ENCODE measurements at places on chromosomes 4 and X. TPM values are rescaled to one million over a fixed set of nuclear protein-coding genes. Genes with fewer than 3 reads are reported as not detected.

Gene GAGE12F
- total RNA-seq, result not detected

Gene CFAP99
- total RNA-seq, result not detected

Gene MED28
- 22.8 TPM for total RNA-seq

Gene AMBN
- total RNA-seq, result not detected

Gene HCCS
- total RNA-seq, result 9.4 TPM

Gene COL25A1
- 2.8 TPM for total RNA-seq

Gene CSN1S1
- 2.9 TPM for total RNA-seq

Gene PDLIM3
- 25.3 TPM for total RNA-seq

Gene SAGE1
- total RNA-seq, result not detected

Gene BEX5
- 3.3 TPM for total RNA-seq

Gene FAM53A
- 4.6 TPM for total RNA-seq

Gene DUX4
- not detected for total RNA-seq

Gene CFI
- total RNA-seq, result 56.5 TPM

Gene UGT2A3
- total RNA-seq, result not detected

DNA sequence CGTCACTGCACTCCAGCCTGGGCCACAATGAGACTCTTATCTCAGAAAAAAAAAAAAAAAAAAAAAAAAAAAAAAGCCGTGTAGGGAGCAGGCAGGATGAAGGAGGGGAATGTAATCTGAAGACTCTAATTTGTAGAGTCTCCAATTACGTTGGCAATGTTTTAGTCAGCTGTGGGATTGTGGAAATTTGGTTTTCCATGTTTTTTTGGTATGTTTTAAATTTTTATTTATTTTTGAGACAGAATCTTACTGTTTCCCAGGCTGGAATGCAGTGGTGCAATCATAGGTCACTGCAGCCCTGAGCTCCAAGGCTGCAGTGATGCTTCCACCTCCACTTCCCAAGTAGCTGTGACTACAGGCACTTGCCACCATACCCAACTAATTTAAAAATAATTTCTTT is 56.5 kb downstream of the NSD2 start:
- no peak for DNase-seq

GRCh38 chr4:20640989-20641388 is 59.3 kb upstream of the PACRGL start:
- no peak for DNase-seq

- DNase-seq, result peak; percentile 47
Measured at GRCh38 chr4:7173841-7174449, 18.4 kb upstream of the SORCS2 start.

DNA sequence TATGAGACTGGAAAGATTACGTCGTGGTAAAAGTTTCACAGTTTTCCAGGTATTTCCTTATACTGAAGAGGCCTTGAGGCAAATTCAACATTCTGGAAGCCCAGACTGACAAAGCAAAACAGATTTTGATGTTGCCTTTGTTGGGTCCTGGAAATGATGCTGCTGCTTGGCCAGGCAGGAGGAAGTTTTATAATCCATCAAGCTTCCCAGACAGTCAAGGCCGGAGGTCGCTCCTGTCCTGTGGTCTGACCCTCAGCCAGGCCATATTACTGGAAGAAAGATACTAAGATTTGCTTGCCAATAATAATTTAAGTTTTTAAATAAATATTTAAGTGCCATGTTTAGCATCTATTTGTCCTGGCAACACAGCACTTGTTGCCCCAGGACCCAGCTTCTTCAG is 63.4 kb downstream of the TAPT1 start:
- no peak for DNase-seq

DNA sequence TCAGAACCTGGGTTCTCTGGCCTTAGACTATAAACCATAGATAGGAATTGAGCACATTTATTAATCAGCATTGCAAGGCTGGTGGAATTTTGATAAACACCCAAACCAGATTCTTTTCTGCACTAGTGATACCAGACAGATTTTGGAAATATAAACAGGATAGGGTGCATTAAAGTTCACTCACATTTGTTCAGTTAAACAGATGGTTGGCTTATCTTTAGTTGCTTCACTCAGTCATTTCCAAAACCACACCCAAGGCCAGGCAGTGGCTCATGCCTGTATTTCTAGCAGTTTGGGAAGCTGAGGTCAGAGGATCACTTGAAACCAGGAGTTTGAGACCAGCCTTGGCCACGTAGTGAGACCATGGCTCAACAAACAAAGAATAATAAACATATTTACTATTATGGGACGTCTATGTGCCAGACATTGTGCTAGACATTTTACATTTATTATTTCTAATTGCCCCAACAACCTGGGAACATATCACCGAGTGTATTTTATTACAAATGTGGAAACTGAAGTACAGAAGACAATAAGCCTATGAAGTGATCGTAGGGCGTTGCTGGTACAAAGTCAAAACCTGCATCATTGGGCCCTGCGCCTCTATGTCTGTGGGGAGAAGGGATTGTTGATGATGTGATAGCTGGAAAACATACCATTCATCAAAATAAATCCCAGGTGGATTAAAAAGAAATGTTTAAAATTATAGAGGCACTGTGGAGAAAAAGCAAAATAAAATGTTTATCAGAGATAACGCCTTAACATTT is 15.0 kb downstream of the ADD1 start:
- no peak for DNase-seq

GRCh38 chr4:126530996-126531585 is 1101.7 kb upstream of the INTU start:
- DNase-seq, result no peak

- DNase-seq, result no peak
Measured at GRCh38 chr4:173420801-173421200, 21.9 kb upstream of the SCRG1 start.

DNA sequence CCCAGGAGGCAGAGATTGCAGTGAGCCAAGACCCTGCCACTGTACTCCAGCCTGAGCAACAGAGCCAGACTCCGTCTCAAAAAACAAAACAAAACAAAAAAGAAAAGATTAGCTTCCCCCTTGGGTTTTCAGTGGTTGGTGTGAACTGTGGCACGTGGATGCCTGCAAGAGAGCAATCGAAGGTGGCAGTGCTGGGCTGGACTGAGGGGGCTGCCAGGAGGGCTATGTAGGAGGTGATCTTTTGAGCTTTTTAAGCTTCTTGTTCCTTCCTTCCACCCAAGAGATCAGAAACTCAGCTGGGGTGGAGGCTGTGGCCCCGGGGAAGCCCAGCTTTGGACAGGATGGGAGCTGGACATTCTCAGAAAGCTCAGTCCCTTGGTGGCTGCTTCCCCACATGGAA is 49.6 kb downstream of the PRPS1 start:
- DNase-seq, result no peak

GRCh38 chr4:101670897-101671296 is 119.6 kb upstream of the BANK1 start:
- no peak for DNase-seq

DNA sequence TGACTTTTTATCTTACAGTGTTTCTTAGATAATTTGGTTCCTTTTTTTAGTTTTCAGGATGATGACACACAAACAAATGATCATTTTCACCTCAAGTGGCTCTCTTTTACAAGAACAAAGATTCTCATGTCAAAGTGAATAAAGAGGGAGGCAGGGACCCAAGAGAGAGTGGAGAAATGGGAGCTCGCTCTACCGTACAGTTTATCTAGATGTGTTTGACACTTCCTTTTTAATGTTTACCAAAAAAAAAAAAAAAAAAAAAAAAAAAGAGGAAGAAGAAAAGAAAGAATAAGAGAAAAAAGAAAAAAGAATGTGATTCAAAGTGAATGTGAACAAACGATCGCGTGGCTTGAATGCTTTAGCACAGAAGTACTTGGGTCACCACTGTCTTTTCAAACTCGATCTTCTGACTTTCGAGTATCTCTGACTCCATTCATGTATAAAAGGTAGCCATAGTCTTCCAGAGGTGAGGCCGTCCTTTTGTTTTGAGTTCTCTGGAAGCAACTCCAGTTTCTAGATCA is 75.6 kb upstream of the GRXCR1 start:
- no peak for DNase-seq

DNA sequence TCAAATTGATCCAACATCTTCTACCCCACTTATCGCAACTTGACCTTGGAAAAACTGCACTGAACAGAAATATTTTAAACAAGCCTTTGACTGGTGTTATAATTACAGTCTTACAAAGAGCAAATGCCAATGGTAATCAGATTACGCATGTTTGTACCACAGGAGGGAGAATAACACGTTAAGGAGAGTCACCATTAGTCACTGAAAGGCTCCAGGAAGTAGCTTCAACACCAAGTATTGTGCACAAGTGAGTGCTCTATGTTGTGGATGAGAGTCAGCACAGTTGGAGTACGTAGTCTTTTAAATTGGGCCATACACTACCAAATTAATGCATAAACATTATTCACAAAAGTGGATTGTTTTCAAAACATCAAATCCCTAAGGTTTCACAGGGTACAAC is 1081.5 kb upstream of the TENM3 start:
- DNase-seq, result no peak

- no peak for DNase-seq
Measured at GRCh38 chr4:172352356-172352755, 539.2 kb downstream of the GALNTL6 start.

- DNase-seq, result no peak
Measured at GRCh38 chr4:13347517-13348125, 136.5 kb downstream of the RAB28 start.

GRCh38 chr4:54942721-54943120 is 182.7 kb downstream of the KDR start:
- no peak for DNase-seq

- DNase-seq, result no peak
Measured at GRCh38 chrX:148874636-148875246, 374.3 kb downstream of the AFF2 start.

DNA sequence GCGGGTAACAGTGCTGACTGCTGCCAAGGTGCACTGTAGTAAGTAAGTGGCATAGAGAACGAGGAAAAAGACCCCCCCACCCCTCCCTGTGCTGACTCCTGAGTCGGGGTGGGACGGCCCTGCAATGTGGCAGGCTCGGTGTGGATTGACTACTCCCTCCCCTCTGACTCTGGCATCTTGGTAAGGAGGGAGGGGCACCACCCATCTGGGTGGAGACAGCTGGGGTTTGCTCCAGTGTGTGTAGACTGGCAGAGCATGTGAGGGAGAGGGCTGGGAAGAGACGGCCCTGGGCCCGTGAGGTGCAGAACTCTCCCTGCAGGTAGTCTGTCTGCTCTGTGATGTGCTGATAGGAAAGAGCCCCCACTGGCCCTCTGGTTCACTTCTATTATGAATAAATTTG is 31.0 kb downstream of the NSG1 start:
- no peak for DNase-seq

DNA sequence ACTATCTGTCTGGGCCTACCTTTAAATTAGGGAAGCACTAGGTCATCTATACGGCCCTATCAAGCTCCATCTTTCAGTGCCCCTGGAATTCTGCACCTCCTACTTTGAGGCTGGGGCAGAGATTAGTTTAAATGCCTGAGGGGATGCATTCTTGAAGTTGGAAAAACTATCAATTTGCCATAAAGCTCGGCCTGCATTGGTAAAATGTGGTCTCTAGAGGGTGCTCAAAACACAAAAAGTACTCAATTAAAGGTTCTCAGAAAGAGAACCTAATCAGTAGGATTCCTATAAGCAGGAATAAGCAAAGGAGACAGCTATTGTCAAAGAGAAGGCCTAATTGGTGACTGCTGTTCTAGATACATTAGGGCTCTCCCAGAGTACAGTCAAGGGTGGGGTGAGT is 111.7 kb downstream of the AMER1 start:
- DNase-seq, result no peak

DNA sequence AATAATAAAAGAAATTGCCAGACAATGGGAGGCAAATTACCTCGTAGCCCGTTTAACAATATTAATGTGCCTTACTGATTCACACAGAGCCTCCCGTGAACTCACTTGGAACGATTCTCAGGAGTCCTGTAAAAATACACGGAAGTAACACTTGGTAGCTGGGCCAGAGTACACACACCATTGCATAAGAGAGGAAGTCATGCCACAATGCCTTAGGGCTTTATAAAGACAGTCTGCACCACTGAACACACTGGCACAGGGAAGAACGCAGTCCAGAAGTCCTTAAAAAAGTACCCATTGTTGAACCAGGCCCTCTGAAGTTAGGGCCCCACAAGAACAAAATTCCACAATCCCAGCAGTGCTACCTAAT is 15.1 kb downstream of the SLC2A9 start:
- DNase-seq, result peak; percentile 87

- DNase-seq, result no peak
Measured at GRCh38 chr4:83266689-83267088, 17.9 kb downstream of the COQ2 start.

GRCh38 chrX:103685396-103685795 is 1.1 kb downstream of the MORF4L2 start:
- DNase-seq, result no peak

- no peak for DNase-seq
Measured at GRCh38 chrX:24207826-24208225, 58.3 kb downstream of the ZFX start.

DNA sequence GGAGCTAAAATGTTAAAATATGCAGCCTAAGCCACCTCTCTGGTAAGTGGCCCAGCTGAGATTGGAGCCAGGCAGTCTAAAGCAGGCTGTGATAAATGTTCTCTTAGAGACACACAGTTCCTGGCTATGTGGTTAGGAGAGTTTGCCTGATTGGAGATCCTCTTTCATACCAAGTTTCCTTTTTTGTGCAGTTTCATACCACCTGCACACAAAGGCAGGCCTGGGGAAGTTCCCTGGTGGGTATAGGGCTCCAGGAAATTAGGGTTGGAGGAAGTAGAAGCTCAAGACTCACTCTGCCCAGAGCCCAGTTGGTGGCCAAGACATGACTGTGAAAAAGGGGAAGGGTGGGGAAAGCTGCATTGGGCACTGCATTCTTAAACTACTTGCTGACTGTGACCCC is 16.9 kb downstream of the CYBB start:
- no peak for DNase-seq

Measured in breast epithelium (tissue), 4 donors.